ENCODE measurements at places on chromosomes 5 and 9.

DNA sequence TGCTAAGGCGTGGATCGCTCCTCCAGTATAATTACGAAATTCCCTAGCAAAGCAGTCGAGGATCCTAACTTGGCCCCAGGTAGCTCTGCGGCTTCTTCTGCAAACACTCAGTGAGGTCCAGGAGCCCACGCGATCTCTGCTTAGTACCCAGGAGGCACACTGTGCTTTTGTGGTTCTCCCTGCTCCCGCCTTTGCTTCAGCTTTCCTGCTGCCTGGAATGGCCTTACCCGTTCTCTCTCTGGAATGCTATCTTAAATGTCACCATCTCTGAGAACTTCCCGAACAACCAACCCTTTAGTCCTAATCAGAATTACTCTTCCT is 639 bp downstream of the INVS start:
- DNase-seq: peak; percentile 6

GRCh38 chr5:51131266-51131665 is 252.0 kb upstream of the ISL1 start:
- no peak for DNase-seq

GRCh38 chr5:99724732-99725290 is 796.0 kb upstream of the CHD1 start:
- no peak for DNase-seq

GRCh38 chr5:147691130-147691529 is 91.4 kb downstream of the JAKMIP2 start:
- DNase-seq: no peak

DNA sequence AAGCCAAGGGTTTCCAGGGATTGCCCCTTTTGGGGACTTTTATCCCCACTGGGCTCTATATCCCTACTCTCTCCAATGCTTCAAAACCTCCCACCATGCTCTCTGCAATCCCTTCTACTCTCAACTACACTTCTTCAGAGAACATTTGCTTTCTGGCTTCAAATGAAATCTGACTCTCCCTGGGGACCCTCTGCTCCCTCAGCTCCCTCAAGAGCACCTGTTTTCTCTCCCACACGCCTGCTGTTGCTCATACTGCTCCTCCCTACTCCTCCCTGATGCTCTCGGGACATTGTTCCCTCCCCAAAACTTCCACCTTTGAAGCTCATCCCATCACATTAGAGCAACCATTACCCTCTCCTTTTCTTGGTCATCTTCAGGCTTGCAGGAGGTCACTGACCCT is 344.9 kb downstream of the CDK5RAP2 start:
- no peak for DNase-seq

DNA sequence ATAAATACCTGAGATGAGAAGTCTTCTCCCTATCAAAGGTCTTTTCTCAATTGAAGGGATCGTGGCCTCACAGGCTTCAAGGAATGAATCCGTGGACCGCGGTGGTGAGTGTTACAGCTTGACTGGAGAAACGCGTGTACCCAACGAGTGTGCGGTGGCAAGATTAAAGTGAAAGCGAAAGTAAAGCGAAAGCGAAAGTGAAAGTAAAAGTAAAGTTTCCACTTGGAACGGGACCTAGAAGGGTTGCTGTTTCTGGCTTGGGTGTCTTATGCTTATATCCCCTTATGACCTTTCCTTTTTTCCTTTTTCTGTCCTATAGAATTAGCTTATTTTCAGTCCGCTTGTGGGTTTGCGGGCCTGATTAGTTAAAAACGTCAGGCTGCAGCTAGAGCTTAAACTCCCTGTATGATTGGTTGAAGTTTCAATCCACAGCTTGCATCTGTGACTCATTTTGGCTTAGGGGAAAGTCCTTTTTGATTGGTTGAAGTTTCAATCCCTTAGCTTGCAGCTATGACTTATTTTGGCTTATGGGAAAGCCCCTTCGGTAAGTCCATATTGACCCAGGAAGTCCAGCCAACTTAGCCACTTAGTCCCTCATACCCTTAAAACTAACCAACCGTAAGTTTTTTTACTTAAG is 924.3 kb upstream of the CDH10 start:
- DNase-seq: no peak

DNA sequence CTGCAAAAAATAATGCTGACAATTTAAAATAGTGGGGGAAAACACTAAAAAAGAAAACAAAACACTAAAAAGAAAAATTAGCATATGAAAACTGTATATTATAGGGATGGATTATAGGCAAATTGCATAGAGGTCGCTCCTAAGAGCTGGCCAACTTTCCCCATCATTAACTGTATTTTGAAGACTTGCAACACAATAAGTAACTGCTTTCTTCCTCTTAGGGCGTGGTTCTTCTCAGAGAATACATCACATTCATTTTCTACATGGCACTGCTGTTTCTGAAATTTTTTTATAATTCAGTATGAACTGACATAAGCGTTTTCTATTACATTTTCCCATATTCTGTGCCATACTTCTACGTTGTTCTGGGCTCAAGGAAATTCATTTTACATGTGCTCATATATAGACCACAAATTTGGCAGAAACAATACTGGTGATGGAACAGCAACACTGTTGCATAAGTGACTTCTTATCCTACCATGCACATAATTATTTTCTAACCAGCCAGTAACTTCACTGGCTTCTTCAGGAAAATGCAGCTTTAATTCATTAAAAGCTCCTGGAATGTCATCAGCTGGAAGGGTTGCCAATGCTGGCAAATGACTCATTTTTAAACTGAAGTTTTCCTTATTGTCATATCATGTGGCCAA is 171.2 kb upstream of the DMAC1 start:
- DNase-seq: no peak

- DNase-seq: no peak
These were observed 98.1 kb upstream of the ALDH1B1 start for GRCh38 chr9:38294220-38294960.

DNA sequence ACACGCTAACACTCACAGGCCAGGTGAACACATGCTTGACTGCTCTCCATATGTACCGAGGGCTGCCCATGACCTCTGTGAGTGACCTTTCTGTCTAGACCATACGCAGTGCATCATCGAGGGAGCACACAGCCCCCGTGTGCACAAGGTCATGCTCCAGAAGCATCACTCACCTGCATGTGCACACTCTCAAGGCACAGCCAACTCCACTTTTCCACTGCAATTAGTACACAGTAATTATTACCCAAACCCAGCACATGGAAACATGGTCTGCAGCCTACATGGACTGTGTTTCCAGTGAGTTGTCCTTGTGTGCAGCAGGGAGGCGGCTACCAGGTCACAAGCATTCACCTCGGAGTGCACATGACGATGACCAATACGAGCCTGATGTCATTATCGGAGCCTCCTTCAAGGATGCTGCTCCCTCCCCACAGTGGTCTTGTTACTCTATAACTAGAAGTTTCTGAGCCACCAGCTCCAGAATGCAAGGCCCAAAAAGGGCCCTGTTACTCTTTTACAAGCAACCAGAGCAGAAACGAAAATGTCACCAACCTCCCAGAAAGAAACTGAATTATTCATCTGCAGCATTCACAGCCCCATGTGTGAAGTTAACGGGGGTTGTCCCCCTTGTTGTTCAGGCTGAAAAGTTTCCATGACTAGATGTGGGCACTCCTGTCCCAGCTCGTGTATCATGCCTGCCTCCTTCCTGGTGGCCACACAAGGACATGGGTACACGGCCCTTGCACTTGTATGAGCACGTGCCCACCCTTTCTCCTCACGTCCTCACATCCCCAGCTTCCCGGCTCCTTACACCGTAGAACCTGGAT is 31.2 kb downstream of the SEMA4D start:
- no peak for DNase-seq

DNA sequence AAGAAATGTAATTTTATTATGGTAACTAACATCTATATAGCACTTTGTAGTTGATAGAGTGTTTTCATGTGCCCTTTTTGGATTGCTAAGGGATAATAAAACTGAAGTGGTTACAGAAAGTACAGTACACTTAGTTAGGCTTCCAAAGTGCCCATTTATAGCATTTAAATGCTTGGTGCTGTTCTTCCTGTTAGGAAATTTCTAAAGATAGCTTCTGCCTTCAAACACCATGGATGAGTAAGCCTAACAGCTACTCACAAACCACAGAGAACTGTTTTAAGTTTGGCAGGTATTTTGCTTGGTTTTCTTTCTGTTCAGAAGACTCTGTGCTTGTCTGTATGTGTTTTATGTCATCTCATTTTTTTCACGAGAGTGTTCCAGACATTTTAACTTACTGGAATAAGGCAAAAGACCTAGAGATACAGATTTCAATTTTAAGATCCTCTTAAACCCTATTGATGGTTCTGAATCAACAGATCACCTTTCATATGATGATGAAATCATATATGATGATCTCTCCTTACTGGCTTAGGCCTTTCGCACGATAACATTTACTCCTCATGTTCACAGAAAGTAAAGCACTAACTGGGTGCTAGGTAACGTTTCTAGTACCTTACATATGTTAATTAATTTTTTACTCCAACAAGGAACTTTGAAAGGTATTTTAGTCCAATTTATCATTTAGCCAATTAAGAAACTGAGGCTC is 4.4 kb downstream of the RIMOC1 start:
- DNase-seq: no peak

DNA sequence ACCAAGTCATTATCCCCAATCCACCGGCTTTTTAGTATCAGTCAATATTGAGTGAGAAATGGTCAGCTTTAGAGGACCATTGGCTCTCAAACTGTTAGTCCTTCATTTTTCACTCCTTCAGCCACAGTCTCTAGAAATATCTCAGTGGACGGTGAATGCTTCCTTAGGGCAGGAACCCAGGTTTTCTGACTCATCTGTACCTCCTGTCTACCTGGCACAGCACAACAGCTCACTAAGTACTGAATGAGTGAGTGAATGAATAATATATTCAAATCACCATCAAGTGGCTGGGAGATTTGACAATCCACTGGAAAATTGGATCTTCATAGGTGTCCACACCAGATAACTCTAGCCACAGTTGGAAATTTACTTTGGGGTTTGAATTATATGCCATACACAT is 609.5 kb upstream of the CLINT1 start:
- DNase-seq: no peak

GRCh38 chr5:122704247-122705036 is 70.4 kb upstream of the SNX2 start:
- no peak for DNase-seq

GRCh38 chr9:19201899-19202891 is 28.3 kb upstream of the DENND4C start:
- no peak for DNase-seq

GRCh38 chr5:3026099-3026498 is 274.6 kb upstream of the IRX2 start:
- no peak for DNase-seq

DNA sequence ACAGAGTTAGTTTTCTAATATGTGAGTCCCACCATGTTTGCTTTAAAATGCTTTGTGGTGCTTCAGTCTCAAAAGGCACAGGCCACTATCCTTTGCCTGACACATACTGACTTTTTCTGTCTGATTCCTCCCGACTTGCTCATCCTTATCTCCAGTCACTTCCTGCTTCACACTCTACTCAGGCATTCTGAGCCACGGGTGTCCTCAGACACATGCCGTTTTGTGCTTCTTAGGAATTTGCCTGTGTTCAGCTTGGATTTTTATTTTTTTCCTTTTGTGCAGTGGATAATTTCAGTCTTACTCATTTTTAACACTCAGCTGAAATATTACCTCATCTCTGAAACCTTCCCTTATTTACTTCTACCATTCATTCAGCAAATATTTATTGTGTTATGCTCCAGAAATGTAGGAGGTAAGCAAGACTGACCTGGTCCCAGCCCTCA is 54.1 kb downstream of the MAN2A1 start:
- DNase-seq: no peak

DNA sequence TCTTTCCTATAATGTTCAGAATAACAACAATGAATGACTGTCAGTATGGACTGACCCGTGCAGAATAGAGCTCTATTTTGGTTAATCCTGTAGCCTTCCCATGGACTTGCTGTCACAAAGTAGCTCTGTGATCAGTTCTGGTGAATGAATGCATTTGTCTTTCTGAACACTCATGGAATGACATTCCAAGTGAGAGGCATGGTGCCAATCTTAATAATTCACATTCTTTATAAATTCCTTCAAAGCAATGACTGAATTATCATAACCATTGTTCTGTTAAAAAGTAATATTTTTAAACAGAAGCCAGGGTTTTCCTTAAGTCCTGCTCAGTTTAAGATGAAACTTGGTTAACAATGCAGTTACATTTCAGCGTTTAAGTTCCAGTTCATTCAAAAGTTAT is 360.5 kb downstream of the ICE1 start:
- DNase-seq: no peak

GRCh38 chr9:82052081-82052480 is 63.5 kb downstream of the SPATA31D1 start:
- DNase-seq: no peak

DNA sequence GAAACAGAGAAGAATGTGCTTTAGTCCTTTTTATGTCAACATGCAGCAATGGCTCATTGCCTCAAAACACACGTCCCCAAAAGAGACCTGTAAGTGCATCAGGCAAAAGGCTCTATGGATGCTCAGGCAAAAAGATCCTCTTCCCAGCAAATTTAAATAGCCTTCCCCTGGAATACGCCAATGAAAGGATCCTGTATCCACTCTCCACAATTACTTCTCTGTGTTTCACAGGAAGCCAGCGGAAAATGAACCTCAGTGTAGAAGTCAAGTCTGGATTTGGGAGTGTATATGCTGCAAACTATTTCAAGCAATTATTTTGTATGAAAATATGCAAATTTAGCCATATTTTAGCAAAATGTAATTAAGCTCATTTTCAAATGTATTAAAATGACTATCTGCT is 217.9 kb downstream of the EPB41L4A start:
- no peak for DNase-seq

DNA sequence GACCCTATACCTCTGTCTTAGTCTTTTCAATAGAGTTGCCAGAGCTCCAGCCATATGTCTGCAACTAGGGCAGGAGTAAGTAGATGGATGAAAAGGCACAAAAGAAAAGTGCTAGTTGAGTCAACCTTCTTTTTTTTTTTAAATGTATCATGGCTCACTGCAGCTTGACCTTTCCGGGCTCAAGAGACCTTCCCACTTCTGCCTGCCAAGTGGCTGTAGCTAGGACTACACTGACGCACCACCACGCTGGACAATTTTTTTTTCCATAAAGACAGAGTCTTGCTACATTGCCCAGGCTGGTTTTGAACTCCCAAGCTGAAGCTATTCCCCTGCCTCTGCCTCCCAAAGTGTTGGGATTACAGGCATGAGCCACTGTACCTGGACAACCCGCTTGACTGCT is 27.3 kb downstream of the FOXE1 start:
- no peak for DNase-seq

- DNase-seq: no peak
These were observed 40.5 kb upstream of the FAM81B start for GRCh38 chr5:95350631-95351030.

DNA sequence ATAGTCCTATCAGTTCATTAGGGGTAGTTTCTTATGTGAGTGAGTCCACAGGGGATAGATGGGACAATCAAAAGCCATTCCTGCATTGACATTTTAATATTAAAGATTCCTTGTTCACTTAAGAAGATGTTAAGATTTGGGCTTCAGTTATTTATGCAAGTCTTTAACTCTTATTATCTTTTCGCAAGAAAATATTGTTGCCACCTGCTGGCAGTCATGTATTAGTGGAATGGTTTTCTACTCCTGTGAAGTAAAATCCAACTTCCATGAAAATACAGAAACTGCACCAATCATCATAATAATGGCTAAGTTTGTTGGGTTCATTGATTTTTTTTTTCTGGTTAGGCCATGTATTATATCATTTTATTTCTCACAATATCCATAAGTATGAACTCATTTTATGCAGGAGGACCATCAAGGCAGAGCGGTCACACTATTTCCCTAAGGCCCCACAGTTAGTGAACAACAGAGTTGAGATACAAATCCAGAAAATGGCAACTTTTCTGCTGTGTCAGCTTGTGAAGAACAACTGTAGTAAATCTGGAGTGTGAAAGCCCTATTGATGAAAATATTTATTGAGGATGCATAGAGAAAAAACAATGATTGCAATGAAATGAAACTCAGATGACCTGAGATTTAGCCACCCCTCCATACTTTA is 88.5 kb upstream of the TXNDC8 start:
- DNase-seq: no peak

Measured in stimulated activated CD4-positive, alpha-beta T cell treated with anti-CD3 and anti-CD28 coated beads, Interleukin-1b, Interleukin-23, amount 100 ng/mL, for 24 hours (primary cell).